Anterior cingulate cortex (tissue), 58 donors: ENCODE measurements at places on chromosomes 6 and 20.
A peak's percentile ranks its signal among the peaks of the same experiment; 100 is the strongest.

- no peak for DNase-seq
Observed at GRCh38 chr20:48017509-48017908, 232.2 kb upstream of the SULF2 start.

DNA sequence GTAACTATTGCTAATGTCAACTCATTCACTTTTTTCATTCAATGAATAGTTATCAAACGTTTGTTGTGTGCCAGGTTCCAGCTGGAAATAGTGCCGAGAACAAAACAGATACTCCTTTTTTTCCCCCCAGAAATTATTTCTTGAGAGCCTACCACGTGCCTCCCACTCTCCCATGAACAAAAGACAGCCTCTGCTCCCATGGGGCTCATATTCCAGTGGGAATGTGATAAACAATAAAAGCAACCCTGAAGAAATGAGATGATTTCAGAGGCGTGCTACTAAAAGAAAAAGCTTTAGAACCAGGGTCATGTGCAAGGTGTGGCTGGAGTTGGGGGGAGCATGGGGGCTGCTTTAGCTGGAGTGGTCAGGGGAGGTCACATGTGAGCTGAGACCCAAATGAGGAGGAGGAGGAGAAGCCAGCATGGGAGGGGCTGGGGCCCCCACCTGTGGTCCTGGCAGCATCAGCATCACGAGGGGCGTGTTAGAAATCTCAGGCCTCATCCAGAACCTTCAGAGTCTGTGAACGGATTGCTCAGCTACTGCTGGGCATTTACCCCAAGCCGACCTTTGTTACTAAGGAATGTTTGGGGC lies 157.4 kb downstream of the EYA2 start:
- no peak for DNase-seq

DNA sequence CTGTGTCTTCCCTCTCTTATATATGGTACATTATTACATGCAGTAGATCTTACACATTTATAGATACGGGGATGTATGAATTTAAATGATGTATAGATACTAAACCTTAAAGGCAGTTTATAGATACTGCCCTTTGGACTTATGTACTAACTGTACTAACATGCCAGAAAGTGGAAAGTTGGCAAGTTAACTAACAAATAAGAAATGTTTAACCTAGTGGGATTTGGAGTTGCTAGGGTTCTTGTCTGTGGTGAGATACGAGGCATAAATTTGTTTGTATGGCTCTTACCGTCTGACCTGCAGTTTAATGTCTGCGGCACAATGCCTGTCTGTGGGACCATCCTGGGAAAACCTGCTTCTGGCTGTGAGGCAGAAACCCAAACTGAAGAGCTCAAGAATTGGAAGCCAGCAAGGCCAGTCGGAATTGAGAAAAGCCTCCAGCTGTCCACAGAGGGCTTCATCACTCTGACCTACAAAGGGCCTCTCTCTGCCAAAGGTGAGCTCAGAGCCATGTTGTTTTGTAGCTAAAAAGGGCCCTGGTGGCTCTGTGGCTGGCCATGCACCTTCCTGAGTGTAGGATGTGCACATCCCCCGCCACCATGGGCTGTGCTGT lies 62.9 kb upstream of the SLC22A1 start:
- DNase-seq, result no peak

GRCh38 chr20:22346716-22347115 lies 237.7 kb downstream of the FOXA2 start:
- DNase-seq, result no peak

GRCh38 chr6:72711731-72712130 lies 89.9 kb downstream of the KCNQ5 start:
- no peak for DNase-seq

GRCh38 chr6:158083455-158084325 lies 84.4 kb downstream of the SERAC1 start:
- no peak for DNase-seq

DNA sequence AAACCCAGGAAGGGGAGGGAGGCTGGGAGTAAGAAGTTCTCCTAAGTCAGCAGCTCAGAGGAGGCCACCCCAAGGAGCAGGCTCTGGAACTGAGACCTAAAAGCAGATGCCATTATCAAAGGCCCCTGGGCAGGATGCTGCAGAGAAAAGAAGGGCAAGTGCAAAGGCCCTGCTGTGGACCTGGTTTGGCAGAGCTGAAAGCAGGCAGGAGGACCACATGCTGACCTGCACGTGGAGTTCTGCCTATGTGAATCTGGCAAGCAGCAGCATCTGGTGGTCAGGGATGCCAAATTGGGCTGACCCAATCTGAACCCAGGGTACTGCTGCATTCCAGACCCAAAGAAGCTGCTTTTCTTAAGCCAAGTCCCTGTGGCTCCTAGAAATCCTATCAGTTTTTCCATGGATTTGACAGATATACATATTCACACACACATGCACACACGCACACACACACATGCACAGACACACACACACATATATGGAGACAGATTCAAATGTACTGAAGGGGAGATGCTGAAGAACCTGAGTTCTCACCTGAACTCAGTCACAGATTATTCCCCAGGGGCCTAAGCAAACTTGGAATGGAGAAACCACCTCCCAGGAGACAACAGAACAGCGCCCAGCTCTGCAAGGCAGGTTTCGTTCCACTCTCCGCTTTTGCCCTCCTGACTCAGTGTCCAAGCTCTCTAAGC lies 119.9 kb downstream of the FOXA2 start:
- DNase-seq, result no peak

- no peak for DNase-seq
Observed at GRCh38 chr6:82066991-82067411, 180.5 kb downstream of the IBTK start.

DNA sequence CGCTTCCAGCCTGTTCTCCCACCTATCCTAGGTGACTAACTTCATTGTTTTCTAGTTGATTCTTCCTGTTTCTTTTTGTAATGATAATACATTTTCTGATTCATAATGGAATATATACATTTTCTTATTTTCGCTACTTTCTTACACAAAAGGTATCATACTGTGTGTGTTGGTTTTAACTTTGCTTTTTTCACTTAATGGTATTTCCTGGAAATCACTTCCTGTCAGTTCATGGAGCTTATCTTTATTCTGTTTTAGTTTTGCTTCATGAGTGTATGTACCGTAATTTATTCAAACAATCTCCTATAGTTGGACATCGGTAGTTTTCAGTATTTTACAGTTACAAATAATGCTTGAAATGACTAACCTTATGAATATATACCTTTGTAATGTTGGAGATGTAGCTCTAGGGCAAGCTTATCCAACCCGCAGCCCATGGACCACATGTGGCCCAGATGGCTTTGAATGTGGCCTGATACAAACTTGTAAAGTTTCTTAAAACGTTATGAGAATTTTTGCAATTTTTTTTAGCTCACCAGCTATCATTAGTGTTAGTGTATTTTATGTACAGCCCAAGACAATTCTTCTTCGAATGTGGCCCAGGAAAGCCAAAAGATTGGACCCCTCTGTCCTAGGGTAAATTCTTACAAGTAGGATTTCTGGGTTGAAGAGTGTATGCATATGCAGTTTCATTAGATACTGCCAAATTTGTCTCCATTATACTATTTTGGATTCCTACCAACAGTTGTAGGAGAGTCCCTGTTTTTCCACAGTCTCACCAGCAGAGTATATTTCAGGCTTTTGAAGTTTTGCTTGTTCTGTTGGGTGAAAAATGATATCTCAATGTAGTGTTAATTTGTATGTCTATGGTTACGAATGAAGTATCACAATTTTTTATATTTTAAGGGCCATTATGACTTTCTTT lies 16.7 kb downstream of the TRMT11 start:
- DNase-seq, result no peak

DNA sequence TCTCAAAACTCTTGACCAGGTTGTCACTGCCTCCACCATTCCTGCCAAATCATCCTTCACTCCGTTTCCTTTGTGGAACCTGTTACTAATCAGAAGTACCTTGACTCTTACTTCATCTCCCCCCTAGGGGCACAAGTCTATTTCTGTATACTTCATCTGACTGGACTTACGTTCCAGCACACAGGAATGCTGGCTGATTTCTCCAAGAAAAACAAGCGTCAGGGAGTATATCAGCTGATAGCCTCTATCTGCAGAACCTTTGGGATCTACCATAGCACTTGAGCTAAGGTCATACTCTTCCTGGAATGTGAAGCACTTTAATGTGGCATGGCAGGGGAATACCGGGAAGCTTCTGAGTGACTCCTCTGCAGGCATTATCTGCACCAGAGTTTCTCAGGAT lies 178.1 kb upstream of the MOCS1 start:
- no peak for DNase-seq

- DNase-seq, result no peak
Observed at GRCh38 chr6:109039795-109040194, 54.9 kb downstream of the SESN1 start.

DNA sequence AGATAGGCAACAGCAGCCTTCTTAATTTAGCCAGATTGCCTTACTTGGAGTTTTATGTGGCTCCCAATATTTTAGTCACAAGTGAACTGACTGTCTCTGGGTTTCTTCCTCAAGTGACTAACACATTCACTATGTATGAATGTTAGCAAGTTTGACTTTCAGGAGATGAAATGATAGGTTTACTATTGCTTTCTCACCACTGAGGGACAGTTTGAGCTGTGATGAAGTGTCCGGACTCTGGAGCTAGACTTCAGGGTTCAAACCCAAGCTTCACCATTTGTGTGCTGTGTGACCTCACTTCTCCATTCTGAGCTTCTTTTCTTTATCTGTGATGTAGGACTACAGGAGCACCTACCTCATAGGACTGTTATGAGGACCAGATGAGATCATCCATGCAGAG lies 8.2 kb downstream of the DHX35 start:
- DNase-seq, result no peak

- DNase-seq, result no peak
Observed at GRCh38 chr20:23086931-23087411, 847 bp upstream of the CD93 start.

DNA sequence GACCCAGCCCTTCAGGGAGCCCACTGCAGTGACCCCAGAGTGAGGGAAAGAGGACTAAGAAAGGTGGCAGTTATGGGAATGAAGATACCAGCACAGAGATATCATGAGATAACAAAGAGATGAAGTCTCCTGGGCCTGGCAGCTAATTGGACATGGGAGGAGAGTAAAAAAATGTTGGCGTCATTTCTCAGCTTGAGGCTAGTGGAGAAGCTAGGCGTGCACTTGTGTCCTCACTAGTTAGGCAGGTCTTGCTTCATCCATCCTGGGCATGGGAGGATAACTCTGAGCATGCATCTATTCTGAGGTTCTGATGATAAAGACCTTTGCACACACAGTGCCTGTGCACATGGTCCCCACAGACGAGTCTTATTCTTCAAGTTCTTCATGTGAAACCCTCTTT lies 4.1 kb upstream of the GFOD1 start:
- DNase-seq, result no peak

GRCh38 chr6:39073471-39074355 lies 25.1 kb downstream of the GLP1R start:
- no peak for DNase-seq

DNA sequence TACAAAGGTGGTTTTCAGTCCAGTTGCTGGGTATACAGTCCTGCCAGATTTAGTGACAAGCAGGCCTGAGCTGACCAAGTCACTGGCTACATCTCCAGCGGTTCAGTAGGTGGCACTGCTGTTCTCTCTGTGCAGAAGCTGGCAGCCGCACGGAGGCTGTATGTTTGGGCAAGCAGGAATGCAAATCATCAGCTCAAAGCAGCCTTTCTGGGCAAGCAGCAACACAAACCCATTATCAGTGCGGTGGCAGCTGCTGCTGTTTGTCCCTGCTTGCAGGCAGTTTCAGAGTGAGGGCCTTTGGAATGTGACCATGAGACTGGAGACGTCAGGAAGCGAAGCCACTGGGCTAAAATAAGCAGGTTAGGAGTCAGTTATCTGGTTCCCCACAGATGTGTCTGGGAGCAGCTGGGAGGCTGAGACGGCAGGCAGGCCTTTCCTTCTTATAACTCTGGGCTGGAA lies 72.5 kb downstream of the TXLNB start:
- DNase-seq, result peak; percentile 80

GRCh38 chr6:27101824-27102223 lies 145.7 kb upstream of the PRSS16 start:
- no peak for DNase-seq

GRCh38 chr6:111871725-111872400 lies 1.4 kb downstream of the FYN start:
- peak; percentile 57 for DNase-seq

DNA sequence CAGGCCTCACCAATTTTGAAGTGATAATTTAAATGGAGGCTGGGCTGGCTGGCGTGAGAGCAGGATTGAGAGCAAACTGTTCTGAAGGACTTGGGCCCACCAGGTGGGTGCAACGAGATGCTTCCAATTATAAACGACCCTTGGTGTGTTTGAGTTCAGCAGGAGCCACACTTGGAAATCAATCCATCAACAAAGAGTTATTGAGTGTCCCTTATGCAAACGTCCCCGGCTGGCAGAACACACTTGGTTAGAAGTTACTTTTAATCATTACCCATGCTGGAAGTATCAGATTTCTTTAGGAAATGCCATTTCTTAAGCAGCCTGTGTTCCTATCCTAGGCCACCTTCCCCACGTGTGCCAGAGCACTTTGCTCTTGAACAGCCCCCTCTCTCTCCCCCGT lies 37.8 kb upstream of the ZNF831 start:
- no peak for DNase-seq

DNA sequence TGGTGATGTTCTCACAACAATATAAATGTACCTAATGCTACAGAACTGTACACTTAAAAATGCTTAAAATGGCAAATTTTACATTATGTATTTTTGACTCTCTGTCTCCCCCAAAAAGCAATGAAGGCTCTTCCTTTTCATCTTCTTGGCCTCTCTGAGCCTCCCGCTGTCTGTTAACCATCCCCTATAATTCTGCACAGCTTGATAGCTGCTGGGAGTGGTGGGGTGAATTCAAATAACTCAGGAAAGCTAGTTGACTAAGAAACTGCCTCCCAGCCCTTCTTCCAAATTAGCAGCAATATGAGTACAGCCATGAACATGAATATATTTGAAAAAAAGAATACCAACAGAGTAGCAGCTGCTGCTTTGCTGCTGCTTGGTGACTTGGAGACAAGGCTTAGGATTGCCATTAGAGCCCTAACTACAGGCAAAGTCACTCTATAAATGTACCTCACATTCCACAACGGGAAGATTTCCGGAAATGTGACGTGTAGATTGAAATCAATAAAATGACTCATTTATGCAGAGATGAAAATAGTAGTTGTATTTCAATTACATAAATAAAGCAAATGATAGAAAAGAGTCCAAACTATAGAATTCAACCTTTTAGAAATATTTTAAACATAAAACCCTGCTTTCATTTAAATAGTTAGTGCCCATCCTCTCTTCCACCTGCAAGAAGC lies 200.1 kb upstream of the HEY2 start:
- DNase-seq, result no peak

GRCh38 chr6:36694616-36695015 lies 3.0 kb upstream of the RAB44 start:
- DNase-seq, result no peak

DNA sequence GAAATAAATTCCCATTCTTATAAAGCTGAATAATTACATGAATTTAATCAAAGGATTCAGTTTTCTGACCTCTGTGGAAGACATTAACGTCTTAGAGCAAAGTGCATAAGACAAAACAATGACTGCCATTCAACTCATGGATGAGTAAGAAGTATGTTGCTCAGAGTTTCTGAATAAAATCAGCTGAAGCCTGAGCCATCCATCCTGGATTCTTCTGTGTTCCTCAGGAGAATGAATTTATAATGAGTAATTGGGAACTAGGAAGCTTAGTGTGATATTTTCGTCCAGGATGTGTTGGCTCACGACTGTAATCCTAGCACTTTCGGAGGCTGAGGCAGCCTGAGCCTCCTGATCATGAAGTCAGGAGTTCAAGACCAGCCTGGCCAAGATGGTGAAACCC lies 62.8 kb downstream of the PERP start:
- DNase-seq, result no peak

- no peak for DNase-seq
Observed at GRCh38 chr20:43959079-43959919, 44.6 kb downstream of the TOX2 start.

GRCh38 chr6:117817499-117817898 lies 89.6 kb upstream of the SLC35F1 start:
- DNase-seq, result no peak
